Daoy (cell line): ENCODE measurements at places on chromosomes 5 and 9.

- no peak for DNase-seq
Measured at GRCh38 chr9:70499621-70500020, 85.2 kb upstream of the KLF9 start.

DNA sequence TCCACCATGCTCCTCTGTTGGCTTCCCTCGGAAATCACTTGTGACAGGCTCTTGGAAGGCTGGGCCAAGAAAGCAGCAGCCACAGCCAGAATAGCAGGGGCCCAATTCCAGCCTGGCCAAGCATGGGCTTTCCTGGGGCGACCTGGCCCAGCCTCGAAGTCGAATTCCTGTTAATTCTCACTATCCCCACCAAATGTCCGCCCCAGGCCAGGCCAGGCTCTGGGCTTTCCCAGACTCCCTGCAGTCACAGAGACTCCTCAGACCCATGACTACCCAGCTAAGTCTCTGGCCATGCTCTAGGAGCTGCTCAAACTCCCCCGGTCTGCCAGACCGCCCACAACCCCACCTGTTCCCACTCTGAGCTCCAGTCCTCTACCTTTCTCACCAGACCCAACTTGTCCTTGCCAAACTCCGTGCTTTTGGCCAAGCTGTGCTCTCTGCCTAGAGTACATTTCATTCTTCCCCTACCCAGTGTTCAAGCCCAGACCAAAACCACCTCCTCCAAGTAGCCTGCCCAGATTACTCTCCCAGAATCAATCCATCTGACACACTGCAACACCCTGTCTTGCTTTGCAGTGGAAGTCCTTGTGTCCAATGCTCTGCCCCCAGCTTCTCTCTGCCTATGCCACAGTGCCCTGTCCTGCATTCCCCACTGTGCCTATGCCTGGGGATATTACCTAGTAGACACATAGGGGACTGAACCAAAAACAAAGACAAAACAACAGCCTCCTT, 26.2 kb downstream of the SHB start:
- DNase-seq, result no peak

- peak; percentile 63 for DNase-seq
Measured at GRCh38 chr9:134381671-134382516, 55.6 kb downstream of the RXRA start.

DNA sequence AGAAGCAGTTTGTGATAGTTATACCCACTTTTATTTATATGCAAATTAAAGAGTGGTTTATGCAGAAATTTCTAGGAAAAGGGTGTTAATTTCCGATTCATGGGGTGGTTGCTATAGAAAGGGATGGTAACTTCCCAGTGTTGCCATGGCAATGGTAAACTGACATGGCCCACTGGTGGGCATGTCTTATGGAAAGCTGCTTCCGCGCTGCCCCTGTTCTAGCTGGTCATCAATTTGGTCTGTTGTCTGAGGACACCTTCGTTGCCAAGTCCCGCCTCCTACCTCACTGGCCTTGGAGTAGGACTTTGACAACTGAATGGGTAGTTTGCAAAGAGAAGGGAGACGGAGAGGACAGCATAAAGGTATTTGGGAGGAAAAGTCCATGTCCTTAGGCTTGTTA, 74.0 kb upstream of the SMIM23 start:
- DNase-seq, result no peak

DNA sequence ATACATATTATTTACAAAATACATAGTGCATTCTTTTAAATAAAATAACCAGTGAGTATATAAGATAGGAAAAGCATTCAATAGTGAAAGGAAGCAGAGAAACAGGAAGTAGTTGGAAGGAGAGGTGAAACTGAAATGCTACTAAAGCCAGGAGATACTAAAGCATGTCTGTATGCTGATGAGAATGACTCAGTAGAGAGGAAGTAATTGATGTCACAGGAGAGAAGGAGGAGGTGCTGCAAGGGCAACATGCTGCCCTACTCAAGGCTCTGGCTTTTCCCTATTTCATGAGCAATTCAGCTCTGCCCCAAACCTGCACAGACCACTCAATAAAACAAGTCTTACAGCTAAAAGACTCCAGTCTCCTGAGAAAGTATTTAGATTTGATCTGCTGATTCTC, 108.5 kb upstream of the TXNDC8 start:
- DNase-seq, result peak; percentile 7

- no peak for DNase-seq
Measured at GRCh38 chr9:32413424-32413823, 29.0 kb downstream of the ACO1 start.

GRCh38 chr5:128060644-128061385, 22.8 kb upstream of the SLC12A2 start:
- DNase-seq, result no peak

DNA sequence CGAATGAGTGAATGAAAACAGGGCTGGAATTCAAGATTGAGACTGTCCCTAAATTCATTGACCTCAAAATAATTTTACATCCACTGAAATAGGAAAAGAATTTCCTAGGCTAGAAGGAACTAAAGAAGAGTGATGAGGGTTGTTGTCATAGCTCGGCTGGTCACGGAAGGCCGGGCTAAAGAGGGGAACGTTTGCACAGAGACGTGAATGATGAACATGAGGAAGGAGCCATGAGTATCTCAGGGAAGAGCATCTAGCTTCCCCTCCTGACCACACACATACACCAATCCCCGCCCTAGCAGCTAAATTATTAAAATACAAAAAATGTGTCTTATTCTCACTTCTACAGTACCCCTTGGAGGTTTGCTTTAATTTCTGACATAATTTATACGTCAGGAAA, 124.4 kb upstream of the ABCA1 start:
- no peak for DNase-seq

- no peak for DNase-seq
Measured at GRCh38 chr9:33388110-33388994, 14.0 kb downstream of the AQP7 start.

DNA sequence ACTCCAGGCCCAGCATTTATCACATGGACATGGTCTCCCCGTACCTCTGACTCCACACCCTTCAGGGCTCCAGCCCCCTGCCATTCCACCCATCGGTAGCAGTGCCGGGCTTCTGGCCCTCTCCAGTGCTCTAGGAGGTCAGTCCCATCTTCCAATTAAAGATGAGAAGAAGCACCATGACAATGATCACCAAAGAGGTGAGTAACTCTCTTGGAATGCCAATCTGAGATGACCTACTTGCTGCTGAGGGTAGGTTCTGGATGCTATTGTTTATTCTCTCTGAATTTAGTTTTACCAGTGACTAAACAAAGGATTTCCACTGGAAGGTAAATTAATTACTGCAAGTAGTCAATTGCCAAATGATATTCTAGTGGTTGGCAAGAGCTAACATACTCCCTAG, 80.8 kb downstream of the TLE4 start:
- DNase-seq, result no peak

DNA sequence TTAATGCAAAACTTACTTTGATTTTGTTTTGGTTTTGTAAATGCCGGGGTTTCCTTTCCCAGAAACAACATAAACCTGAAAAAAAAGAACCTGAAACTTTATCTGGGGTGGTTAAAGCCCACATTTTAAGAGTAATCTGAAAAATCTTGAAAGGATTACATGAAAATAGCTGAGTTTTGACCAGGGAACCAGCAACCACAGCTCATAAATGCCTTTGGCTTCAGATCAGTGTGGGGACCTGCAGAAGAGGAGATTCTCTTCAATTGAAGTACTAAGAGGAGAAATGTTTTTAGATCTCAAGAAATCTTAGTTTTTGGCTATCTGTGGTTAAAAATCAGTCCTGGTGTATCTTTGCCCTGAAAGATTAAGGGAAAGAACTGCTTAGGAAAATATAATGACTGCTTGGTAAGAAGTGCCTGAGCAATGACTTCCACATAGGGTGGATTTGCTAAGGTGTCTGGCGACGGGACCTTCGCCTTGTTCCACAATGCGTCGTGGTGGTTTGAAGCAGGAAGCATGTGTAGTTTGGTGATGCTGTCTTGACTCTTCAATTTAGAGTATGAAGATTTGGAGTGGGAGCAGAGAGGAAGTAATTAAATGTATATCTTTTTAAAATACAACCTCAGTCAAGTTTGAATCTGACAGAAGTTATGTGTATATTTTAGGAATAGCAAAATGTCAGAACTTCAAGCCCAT, 186.5 kb downstream of the MAN2A1 start:
- no peak for DNase-seq

DNA sequence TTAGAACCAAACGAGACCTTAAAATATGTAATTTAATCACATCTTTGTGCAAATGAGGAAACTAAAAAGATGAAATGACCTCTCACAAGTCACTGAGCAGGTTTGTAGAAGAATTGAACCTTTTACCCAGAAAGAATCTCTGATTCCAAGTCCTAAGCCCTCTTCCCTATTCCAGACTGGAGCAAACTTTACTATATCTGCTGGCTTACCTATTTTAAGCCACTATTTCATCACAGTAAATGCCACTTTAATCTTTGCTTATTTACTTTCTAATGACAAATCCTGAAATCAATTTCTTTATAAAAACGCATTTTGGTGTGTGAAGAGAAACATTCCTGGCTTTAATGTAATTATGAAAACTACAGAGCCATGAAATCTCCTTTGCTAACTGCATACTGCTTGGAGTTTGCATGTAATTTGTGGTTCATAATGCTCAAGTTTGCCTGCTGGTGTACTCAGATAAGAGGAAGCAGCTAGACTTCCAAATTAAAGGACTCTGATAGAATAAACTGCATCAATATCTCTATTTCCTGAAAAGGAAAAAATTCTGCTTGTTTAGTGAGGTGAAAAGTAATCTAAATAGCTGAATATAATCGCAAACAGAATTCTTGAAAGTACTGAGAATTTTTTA, 121.2 kb downstream of the RAB3C start:
- DNase-seq, result no peak

- no peak for DNase-seq
Measured at GRCh38 chr5:149408252-149409099, 29.4 kb upstream of the IL17B start.

DNA sequence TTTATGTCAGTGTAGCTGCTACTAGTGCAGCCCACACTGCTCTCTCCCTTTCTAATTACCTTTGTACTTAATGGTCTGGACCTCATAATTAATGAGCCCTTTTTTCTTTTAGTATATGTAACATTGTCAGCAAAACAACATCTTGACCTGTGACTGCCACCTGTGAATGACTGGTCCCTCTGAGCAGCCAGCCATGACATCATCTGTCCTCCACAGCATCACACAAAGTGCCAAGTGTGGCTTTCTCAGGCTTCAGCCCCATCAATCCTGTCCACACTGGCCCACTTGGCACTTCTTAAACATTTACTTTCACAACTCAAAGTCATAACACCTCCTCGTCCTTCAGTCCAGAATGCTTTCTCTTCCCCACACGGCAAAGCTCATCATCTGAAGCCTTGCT, 104.7 kb downstream of the GPR21 start:
- DNase-seq, result no peak

- peak; percentile 59 for DNase-seq
Measured at GRCh38 chr5:133274597-133274935, 222.8 kb downstream of the HSPA4 start.

DNA sequence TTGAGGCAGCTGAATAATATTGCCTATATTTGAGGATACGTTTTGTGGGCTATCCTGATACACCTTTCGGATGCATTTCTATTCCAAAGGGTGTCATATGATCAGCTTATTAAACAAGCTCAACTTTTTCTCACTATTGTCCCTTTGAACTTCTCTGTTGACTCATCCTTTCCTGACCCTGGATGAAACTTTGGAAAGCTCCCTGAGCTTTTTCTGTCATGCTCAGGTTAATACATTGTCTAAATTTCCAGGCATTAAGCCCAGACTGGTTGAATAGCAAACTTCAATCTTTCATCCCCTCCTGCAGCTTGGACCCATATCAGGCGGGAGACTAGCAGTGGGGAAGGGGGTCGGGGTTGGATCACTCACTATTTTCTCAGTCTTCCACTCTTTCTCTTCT, 104.9 kb upstream of the PTPN3 start:
- DNase-seq, result no peak

DNA sequence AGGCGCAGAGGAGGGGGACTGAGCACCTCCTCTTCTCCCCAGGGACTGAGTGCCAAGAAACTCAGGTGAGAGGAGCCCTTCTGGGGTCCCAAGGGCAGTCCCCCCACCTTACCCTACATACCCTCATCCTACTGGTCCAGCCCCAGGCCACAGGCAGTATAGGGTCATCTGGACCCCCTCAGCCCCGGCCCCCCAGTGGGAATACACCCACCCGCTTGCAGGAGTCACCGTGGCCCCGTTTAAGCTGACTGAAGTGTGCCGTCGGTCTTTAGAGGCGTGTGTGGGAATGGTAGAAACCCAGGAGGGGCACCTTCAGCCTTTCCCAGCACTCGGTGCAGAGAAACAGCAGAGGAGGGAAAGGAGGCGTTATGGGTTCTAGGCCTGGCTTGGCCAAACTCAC, 30.8 kb downstream of the COL15A1 start:
- no peak for DNase-seq

DNA sequence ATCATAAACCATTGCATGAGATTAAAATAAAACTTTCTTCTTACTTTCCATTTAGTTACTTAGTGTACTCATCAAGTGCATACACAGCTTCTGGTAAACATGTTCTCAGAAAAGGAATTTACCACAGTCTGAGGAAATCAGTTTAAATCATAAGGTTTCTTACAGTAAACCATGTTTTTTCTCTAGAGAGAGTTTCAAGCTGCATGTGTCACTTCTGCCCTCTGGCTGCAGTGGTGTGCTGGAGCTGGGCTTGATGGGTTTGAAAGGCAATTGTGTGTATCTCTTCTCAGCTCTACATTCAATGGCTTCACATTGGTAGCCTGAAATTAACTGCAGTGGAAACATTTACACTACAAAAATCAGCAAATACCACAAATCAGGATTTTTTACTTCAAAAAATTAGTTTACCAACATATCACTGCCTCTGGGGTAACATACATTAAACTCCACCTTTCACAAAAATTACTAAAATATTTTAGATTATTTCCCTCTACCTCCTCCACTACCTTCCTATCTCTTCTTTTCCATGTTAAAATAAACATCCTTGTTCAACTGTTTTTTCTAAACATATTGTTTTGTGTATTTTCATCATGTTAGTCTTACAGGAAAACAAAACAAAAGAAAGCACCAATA, 414.3 kb downstream of the ANXA1 start:
- DNase-seq, result peak; percentile 25

DNA sequence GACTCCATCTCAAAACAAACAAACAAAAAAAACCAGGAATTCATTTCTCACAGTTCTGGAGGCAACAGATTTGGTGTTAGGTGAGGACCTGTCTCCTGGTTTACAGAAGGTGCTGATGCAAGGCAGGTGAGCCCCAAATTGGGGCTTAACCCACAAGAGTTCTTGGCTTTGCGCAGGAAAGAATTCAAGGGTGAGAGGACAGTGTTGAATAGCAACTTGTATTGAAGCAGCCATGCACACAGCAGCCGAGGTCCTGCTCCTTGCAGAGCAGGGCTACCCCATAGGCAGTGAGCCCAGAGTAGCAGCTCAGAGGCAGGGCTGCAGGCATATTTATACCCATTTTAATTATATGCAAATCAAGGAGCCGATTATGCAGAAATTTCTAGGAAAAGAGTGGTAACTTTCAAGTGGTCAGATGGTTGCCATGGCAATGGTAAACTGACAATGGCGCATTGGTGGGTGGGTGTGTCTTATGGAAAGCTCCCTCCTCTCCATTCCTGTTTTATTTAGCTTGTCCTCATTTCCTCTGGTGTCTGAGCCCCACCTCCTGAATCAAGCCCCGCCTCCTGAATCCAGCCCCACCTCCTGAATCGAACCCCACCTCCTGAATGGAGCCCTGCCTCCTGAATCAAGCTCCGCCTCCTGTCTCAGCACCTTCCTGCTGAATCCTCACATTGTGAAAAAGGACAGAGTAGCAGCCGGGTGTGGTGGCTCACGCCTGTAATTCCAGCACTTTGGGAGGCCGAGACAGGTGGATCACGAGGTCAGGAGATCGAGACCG, 34.5 kb upstream of the COL5A1 start:
- peak; percentile 80 for DNase-seq
